ENCODE measurements at places on chromosomes 4 and X. TPM values are rescaled to one million over a fixed set of nuclear protein-coding genes. Genes with fewer than 3 reads are reported as not detected.
A peak's percentile ranks its signal among the peaks of the same experiment; 100 is the strongest.

Gene KLKB1
- total RNA-seq = not detected

Gene NALF2
- not detected for total RNA-seq

DNA sequence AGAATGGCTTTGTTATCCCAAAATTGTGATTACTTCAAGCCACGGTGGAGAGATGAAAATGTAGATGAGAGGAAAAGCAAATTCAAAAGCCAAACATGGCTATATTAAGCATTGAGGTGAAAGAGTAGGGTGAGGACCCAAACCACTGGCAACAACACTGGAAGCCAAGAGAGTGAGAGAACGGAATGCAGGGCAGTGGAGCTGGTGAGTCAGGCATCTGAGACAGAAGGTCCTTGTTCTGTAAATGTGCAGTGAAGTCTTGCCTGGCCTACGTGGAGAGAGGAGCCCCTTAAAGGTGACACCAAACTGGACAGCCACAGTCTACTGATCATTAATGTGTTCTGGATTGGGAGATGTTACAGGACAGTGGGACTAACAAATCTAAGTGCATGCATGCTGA, 22.8 kb upstream of the SEC24B start:
- DNase-seq = peak; percentile 40

DNA sequence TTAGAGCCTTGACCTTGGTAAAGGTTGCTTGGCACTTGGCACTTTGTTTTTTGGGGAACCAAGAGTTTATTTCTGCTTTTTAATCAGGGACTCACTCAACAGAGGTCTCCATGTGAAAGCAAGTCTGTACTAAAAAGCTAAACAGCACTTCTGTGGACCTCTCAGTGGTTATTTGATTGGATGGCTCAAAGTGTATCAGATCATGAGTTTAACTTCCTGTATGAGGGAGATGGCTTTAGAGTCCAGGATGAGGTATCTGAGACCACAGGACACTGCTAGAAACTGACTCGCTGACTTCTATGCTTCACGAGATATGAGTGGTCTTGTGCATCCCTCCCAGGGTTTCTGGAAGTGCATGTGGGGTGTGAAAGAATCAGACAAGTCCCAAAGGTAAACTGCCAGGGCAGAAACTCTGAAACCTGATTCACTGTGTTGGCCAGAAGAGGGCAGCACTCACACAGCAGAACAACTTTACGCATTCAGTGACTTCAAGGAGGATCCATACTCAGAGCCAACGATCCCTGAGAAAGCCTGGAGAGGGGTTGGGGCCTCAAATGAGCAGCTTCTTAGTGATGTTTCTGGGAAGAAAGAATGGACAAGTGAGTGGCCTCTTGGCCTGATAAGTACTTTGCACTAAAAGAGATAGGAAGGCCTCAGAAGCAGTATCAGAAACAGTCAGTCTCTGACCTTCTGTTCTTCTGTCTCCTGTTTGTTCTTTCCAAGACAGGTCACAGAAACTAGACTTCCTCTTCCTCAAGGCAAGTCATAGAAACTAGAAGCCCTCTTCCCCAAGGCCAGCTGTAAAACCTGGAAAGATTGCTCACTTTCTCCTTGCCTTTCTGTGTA, 220.3 kb upstream of the CXCL13 start:
- DNase-seq = peak; percentile 77

DNA sequence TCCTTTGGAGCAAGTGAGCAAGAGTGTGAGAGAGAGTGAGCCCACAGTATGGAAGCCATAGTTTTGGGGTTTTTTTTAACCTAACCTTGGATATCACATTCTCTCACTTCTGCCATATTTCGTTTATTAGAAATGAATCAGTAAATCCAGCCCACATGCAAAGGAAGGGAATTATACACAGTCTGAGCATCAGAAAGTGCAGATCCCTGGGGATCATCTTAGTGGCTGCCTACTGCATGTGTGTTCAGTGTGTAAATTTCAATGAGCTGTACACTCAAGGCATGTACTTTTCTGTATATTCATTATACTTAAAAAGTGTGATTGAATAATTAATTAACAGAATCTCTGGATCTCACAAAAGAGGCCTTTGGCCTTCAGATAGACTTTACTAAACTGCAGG, 133.8 kb upstream of the PRPS2 start:
- DNase-seq = no peak

GRCh38 chrX:124378643-124379042, 32.3 kb downstream of the SH2D1A start:
- DNase-seq = no peak

DNA sequence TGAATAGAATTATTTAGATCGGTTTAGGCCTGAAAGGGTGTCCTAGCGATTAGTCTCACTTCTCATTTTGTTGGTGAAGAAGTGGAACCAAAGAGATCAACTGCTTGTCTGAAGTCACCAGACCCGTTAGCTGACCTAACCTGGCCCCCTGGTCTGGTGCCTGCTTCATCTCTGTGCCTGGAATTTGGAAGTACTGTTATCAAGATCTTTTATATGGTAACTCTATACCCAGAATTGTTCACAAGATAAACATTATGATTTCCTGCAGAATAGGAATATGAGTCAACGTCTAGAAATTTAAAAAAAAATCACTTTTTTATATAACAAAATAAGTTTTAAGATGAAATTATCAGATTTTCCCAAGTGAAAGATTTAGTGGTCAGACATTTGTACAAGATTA, 37.2 kb downstream of the LRP2BP start:
- peak; percentile 39 for DNase-seq
